Renal pelvis (tissue), 12 donors: ENCODE measurements at places on chromosomes 6 and 20. TPM values are rescaled to one million over a fixed set of nuclear protein-coding genes. Genes with fewer than 3 reads are reported as not detected.

- DNase-seq = no peak
These were observed 32.8 kb downstream of the DYNLT1 start for GRCh38 chr6:158611541-158612370.

GRCh38 chr6:76742919-76743318 is 670.5 kb upstream of the IMPG1 start:
- no peak for DNase-seq

- no peak for DNase-seq
These were observed 40.4 kb downstream of the TFEB start for GRCh38 chr6:41694815-41695526.

DNA sequence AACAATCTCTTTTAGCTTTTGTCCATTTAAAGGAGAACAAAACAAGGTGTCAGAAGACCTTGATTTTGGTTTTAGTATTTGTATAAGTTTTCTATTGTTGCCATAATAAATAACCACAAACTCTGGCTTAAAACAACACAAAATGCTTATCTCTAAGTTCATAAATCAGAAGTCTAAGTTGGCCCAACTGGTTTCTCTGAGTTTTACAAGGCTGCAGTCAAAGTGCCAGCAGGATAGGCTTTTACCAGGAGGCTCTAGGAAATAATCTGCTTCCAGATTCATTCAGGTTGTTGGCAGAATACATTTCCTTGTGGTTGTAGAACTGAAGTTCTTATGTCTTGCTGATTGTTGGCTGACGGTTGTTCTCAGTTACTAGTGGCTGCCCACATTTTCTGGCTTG is 147.2 kb upstream of the HMGCLL1 start:
- no peak for DNase-seq

- no peak for DNase-seq
These were observed 2.5 kb upstream of the PTPRT start for GRCh38 chr20:43191946-43192863.

GRCh38 chr6:80488190-80488589 is 381.7 kb downstream of the BCKDHB start:
- no peak for DNase-seq

DNA sequence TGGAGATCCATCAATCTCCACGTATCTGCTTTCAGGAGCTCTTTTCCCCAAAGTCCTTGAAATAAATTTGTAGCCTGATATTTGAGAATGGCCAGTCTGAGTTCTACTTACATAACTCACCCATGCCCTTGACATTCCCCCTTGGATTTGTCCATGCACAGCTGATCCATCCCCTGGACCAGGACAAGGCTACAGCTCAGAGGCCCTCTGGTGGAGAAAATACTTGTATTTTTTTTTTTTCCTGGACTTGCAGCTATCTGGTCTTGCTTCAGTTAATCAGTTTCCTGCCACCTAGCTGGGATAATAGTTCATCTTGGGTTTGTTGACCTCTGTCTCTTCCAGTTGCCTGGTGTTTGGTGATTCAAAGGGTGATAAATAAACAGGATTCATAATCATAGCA is 467.6 kb downstream of the DHX35 start:
- peak; percentile 15 for DNase-seq

- no peak for DNase-seq
These were observed 46.9 kb upstream of the ARMC2 start for GRCh38 chr6:108801366-108801765.

The PDE7B gene
- 6.1 TPM for polyA plus RNA-seq

The RBL1 gene
- polyA plus RNA-seq = 8.8 TPM
